Mucosa of gallbladder (tissue), 1 donor: ENCODE measurements at places on chromosomes 6 and 20. TPM values are rescaled to one million over a fixed set of nuclear protein-coding genes. Genes with fewer than 3 reads are reported as not detected.

GRCh38 chr6:20906945-20907344 lies 372.7 kb downstream of the CDKAL1 start:
- DNase-seq: no peak

- no peak for DNase-seq
Observed at GRCh38 chr6:451336-451735, 59.8 kb downstream of the IRF4 start.

GRCh38 chr6:139174961-139175360 lies 40.1 kb downstream of the HECA start:
- no peak for DNase-seq

Gene REM1
- 2.3 TPM for total RNA-seq

DNA sequence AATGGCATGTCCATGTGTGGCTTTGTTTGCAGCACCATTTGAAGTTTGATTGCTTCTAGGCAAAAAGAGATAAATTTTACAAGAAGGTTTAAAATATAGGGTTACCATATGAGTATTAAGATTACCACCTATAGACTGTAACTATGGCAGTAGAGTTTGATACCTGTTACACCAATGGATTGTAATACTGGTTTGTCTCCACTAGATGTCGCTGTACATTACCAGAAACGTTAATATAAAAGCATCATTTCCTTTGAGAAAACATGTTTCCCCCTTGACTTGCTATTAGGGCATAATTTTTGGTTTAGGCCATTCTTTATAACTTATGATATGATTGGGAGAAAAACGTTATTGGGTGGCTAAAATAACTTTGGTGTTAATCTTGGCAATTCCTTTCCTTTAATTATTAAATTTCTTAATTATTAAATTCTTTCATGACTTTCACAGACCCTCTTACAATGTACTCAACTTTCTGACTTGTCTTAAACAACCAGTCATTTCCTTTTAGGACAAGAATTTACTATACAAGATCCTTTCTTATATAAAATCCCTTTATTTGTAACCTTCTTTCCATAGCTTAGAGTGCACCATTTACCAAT lies 42.8 kb downstream of the HLA-DPB1 start:
- no peak for DNase-seq

Gene GOPC
- total RNA-seq: 20.9 TPM

DNA sequence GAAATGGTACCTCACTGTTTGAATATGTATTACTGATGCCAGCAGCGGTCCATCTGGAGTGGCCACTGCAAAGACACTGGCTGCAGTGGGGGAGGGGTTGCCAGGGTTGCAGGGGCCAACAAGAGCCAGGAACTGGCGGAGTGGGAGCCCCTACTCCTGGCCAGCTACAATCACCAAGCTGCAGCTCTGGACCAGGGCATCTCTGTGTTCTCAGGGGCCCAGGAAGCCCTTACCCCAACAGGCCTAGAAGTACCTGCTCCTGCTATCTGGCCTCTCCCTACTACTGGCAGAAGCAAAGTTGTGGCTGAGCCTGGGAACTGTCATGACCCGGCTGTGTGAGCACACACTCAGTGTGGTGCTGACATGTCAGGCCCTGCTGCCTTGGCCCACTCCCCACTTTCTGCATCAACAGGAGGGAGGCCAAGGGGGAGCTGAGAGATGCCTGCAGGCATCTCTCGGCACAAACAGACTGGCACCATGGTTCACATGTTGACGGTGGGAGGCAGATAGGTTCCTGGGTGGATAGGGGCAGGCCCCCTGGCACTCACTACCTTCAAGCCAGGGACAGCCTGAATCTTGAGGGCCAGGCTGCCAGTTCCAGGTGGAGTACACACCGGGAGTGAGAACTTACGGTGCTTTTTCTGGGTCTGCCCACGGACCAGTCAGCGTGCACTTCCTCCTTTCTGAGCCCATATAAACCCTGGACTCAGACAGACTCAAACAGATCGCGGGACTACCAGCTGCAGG lies 1188.0 kb downstream of the GRIK2 start:
- DNase-seq: no peak

DNA sequence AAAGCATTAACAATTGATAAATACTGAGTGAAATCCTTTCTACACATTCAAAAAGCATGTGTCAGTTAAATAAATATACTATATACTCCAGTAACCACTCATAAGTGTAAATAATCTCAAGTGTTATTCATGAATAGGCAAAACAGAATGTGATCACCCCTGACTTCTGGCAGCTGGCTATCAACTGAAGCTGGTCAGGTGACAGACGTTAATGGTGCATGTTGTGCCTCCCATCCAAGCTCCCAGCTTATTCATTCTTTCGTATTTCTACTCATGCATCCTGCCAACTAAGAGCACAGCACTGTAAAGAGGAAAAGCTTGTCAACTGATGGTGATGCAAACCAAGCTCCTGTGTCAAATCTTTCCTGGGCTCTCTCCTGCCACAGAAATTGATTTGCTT lies 7.7 kb downstream of the PSMB1 start:
- no peak for DNase-seq

Gene WFDC10B
- 0.49 TPM for total RNA-seq

GRCh38 chr6:142213402-142213801 lies 66.3 kb downstream of the VTA1 start:
- no peak for DNase-seq

- no peak for DNase-seq
Observed at GRCh38 chr6:5234874-5235273, 25.9 kb downstream of the LYRM4 start.

DNA sequence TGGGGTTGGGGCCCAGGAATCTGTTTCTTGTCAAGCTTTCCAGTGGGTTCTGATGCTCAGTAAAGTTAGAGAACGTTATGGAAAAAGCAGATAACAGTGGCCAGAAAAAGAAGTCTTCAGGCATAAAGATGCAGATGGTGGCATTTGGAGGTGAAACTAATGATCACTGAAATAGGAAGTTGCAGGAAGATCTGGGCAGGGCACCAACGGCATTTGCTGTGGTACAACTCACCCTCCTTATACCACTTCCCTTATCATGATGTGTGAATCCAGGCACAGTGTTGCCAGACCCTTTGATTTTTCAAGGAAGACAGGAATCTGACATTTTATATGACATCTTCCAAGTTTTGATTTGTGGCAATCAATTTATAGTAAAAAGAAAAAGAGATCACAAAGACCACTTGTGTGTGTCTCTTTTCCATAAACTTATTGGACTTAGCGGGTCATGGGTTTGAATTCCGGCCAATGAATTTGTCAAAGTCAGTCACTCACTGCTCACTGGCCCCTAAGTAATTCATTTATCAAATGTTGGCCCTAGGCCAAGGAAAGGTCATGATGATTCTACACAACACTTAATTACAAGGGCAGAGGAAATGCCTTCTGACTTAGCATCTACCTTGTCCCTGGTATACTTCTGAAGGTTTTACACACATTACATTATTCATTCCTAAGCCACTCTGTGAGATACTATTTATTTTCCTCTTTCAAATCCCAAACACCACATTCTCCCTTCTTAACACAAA lies 37.6 kb downstream of the LAMP5 start:
- peak; percentile 18 for DNase-seq

GRCh38 chr6:84061174-84061573 lies 27.6 kb downstream of the MRAP2 start:
- no peak for DNase-seq

Gene ATG5
- total RNA-seq: 29.7 TPM

- DNase-seq: no peak
Observed at GRCh38 chr20:35254448-35254999, 23.4 kb downstream of the MMP24OS start.

Gene HMGA1
- 88.6 TPM for total RNA-seq

GRCh38 chr20:36017048-36017951 lies 48.9 kb downstream of the CNBD2 start:
- peak; percentile 77 for DNase-seq

DNA sequence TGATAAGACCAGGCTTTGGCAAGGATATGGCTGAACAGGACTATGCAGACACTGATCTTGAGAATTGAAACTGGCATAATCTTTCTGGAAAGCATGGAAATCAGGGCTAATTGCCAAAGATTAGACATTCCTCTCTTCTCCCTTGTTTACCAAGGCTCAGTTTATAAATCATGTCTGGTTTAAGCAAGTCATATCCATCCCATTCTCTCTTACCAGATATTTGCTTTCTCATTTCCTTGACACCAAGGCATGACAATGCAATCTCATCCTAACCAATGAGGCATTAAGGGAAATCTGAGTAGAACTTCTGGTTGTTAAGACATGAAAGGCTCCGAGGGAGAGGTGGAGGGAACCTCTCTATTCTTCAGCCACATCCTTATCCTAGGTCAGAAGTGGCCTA lies 110.3 kb upstream of the CEP85L start:
- DNase-seq: no peak

- no peak for DNase-seq
Observed at GRCh38 chr20:38674765-38675133, 49.5 kb upstream of the SLC32A1 start.

- no peak for DNase-seq
Observed at GRCh38 chr6:20955131-20955530, 420.9 kb downstream of the CDKAL1 start.

DNA sequence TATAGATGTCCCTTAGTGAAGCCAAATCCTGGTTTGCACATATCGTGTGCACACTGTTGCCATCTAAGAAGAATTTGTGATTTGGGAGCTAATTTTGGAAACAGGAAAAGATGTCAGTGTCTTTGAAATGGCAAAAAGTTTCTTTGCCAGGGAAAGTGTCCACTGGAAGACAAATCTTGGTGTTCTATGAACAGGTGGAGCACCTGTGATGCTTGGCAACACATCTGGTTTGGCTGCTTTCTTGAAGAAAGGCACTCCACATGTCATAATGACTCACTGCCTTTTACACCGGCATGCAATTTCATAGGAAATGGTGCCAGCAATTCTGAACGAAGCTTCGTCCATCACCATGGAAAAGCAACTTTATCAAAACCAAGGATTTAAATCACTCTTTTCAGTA lies 1040.0 kb upstream of the MAP3K7 start:
- no peak for DNase-seq

GRCh38 chr20:13251106-13251903 lies 30.2 kb downstream of the ISM1 start:
- DNase-seq: no peak

DNA sequence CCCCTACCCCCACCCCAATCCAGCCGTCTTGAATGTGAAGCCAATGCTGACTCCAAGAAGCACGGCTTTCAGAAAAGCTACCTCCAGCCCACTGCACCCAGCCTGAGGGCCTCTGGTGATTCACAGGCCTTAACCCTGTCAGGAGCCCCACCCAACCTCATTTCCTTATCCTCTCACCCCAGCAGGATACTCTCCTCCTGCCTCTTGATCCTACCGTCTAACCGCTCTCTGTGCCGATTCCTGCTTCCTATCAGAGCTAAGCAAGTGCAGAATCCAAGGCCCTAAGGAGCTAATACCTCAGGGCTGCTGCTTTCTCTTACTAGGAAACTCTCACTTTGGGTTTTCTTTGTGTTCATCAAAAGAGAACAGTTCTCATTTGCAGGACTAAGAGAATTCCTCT lies 47.2 kb downstream of the TRERF1 start:
- no peak for DNase-seq

Gene ANKEF1
- total RNA-seq: 8.2 TPM

GRCh38 chr6:150143516-150144293 lies 861 bp downstream of the PPP1R14C start:
- no peak for DNase-seq

- DNase-seq: no peak
Observed at GRCh38 chr6:115221198-115221597, 839.5 kb downstream of the FRK start.

DNA sequence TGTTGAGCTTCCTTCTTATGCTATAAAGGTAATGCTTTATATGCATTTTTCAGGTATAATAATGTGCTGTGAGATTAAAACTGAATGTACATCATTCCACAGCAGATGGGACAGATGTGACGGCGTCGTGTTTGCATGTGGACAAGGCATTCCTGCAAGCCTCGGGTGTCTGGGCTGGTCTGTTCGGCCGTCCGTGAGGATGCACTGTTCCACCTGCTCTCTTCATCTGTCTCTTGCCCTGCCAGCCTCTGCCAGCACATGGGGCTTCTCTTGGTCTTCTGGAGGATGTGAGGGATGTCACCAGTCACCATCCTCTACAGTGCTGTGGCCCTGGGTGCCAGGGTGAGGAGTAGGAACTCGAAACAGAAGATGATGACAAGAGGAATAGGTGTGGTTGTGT lies 223.2 kb downstream of the ERMARD start:
- DNase-seq: no peak

Gene TNF
- 6.6 TPM for total RNA-seq

Gene PROKR2
- total RNA-seq: not detected

Gene RNF217
- 32.1 TPM for total RNA-seq

DNA sequence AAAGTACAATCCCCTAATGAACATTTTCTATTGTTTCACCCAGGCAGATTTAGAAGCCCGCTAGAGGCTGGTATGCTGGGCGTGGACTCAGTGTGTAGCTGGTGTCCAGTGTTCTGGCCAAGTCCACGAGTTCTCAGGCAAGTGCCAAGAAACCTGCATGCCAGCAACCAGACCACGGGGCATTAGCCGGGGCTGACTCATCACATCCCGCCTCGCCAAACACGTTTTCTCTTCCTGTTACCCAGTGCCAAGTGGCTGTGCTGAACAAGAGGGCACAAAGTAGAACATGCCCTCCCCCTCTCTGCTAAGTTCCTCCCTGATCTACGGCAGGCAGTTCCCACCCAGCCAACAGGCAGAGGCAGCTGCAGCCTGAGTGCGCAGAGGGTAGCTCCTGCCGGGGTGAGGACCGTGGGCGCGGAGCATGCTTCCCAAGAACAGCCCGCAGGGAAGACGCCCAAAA lies 29.6 kb downstream of the RAMACL start:
- DNase-seq: peak; percentile 96

DNA sequence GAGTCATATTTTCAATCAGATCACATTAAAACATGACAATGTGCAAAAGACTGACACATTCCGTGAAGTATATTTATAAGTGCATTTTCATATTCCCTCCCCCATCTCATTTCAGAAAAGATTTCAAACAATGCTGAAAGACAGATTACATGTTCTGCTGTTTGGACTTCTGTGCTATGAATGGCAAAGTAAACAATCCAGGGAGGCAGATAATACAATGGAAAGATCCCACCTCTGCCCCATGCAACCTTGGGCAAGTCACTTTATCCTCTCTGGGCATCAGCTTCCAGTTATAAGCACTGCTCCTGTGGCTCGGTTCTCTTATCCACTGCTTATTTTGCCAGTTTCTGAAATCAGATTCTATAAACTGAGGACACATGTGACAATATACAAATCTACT lies 110.2 kb downstream of the RCAN2 start:
- DNase-seq: peak; percentile 40

Gene TCP11
- total RNA-seq: not detected

DNA sequence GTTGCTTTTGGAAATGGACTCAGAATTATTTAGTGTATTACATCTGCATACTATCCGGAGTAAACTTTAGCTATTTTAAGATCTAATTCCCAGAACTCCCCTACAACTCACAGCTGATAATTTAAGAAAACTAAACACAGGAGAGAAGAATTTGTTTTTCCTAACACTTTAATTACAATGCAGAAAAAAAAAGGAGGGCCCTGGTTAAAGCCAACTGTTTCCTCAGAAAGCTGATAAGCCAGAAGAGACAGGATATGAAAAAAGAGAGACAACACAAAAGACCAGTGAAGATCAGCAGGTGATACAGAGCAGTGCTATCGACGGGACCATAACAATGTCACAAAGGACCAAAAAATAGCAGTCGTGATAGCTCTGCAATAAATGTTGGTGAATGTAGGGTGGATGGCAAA lies 5.8 kb downstream of the IFNGR1 start:
- DNase-seq: no peak

Gene DNAAF9
- total RNA-seq: 25.4 TPM

Gene C6orf58
- not detected for total RNA-seq
